ENCODE measurements at places on chromosomes 1 and 21.
A peak's percentile ranks its signal among the peaks of the same experiment; 100 is the strongest.

DNA sequence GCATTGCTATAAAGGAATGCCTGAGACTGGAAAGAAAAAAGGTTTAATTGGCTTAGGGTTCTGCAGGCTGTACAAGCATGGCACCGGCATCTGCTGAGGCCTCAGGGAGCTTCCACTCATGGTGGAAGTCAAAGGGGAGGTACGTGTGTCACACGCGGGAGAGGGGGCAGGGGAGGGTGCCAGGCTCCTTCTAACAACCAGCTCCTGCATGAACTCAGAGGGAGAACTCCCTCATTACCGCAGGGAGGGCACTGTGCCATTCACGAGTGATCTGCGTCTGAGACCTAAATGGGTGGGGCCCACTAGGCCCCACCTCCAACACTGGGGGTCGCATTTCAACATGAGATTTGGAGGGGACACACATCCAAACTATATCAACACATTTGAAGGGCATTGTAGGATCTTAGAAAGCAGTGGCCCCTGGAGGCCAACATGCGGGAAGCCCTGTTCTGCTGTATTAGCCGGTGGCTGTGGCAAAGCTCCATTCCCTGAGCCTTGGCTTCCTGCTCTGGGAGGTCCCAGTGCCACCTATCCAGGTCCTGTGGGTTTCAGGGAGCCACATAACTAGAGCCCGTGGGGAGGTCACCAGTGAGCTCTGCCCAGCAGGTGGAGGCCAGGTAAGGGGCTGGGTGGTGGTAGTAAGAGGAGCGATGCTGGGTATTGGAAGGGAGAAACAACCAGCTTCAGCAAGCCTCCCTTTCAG, 10.0 kb downstream of the WNT3A start:
- DNase-seq, result no peak

- DNase-seq, result no peak
Observed at GRCh38 chr1:41503538-41504113, 19.1 kb upstream of the EDN2 start.

GRCh38 chr1:192702212-192702902, 66.4 kb downstream of the RGS13 start:
- no peak for DNase-seq

DNA sequence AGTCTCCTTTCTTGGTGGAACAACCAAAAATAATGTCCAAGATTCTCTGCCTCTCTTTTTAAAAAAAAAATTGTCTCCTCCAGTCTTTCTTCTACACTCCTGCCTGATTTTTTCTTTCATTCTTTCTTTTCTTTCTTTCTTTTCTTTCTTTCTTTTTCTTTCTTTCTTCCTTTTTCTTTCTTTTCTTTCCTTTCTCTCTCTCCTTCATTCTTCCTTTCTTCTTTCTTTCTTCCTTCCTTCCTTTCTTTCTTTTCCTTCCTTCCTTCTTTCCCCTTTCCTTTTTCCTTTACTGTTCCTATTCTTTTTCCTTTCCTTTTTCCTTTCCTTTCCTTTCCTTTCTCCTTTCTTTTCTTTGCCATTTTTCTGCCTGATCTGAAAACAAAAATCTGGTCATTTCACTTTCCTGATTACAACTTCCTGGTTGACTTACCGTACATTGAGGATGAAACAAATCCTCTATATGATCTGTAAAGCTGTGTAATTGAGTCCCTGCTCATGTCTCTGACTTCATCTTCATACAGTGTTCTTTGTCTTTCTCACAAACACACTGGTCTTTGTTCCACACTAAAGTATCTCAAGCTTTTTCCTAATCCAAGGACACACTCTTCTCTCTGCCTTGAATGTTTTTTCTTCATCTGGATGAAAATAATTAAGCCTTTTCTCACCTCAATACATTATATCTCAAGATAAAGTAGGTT, 6.1 kb upstream of the KRTAP23-1 start:
- DNase-seq, result no peak

- no peak for DNase-seq
Observed at GRCh38 chr1:160658162-160658813, 11.4 kb upstream of the SLAMF1 start.

- no peak for DNase-seq
Observed at GRCh38 chr1:227174164-227174563, 144.1 kb downstream of the CDC42BPA start.

DNA sequence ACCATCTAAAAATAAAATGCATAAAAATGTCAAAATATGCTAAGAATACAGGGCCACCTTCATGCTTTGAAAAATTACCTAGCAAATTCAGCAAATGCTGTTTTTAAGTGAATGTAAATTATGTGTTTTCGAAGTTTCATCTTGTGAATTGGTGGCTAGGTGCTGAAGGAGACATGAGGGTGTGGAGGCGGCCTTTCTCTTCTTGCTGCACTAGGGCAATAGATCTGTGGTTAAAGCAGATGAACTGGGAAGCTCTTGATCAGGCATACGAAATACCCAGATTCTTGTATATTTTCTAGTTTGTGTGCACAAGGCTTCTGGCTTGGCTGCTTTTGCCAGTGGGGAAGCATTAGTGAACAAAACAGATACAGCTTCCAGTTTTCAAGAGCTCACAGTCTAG, 224.5 kb downstream of the ST6GALNAC3 start:
- DNase-seq, result no peak

GRCh38 chr21:34715518-34715917, 46.7 kb downstream of the CLIC6 start:
- DNase-seq, result no peak

DNA sequence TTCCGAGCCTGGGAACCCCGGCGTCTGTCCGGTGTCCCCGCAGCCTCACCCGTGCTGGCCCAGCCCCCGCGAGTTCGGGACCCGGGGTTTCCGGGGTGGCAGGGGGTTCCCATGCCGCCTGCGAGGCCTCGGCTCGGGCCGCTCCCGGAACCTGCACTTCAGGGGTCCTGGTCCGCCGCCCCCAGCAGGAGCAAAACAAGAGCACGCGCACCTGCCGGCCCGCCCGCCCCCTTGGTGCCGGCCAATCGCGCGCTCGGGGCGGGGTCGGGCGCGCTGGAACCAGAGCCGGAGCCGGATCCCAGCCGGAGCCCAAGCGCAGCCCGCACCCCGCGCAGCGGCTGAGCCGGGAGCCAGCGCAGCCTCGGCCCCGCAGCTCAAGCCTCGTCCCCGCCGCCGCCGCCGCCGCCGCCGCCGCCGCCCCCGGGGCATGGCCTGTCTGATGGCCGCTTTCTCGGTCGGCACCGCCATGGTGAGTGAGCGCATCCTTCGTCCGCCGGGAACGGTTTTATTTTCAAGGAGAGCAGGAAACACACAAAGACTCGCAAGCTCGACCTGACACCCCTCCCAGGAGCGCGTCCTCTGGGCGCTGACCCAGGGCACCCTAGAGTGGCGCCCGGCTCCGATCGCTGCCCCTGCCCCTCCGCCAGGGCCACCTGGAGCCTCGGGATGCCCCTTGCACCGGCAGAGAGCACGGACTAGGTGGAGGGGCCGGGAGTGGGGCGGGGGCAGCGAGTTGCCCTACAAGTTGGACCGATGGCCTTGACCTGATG, at the start of gene ABCG1:
Gene ABCG1 (plus strand): TSS at position 305 of the 770 bp plus-strand sequence. CDS start 123 bp downstream, at position 428.
- peak; percentile 54 for DNase-seq

- DNase-seq, result no peak
Observed at GRCh38 chr21:44790368-44790767, 11.3 kb downstream of the UBE2G2 start.

- no peak for DNase-seq
Observed at GRCh38 chr1:41574842-41575241, 90.4 kb upstream of the EDN2 start.

DNA sequence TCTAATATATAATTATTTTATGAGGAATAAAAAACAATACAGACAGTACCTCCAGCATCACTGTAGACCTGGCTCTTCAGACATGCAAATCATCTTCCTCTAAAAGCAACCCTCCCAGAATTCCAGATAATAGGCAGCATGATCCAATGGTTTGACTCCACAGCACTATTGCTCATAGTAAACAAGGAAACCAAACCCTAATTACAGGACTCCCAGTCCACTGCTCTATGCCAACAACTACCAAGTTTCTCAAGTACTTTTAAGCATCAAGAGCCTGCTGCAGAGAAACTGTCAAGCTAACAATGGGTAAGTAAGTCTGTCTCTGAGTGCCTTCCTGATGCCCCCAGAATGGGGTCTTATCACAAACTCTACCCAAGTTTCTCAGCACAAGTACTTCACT, 57.2 kb downstream of the EYA3 start:
- no peak for DNase-seq

DNA sequence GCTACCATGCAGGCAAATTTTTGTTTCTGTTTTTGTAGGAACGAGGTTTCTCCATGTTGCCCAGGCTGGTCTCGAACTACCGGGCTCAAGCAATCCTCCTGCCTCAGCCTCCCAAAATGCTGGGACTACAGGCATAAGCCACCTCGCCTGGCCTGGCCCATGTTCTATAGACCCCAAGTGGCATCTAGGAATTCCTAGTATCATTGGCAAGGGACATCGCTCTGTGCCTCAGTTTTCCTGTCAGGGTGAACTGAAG, 14.5 kb downstream of the NES start:
- DNase-seq, result no peak

DNA sequence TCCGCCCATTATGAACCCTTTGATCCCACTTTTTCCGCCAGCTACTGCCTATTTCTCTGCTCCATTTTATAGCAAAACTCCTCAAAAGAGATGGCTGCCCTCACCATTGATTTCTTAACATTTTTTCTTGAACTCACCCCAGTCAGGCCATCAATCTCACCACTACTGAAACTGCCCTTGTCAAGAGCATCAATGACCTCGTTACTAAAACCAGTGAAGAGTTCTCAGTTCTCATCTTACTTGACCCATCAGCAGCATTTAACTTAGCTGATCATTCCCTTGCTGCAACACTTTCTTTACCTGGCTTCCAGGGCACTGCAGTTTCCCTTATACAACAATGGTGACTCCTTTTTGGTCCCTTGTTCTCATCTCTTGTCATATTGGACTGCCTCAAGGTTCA, 35.2 kb upstream of the FASLG start:
- DNase-seq, result no peak

DNA sequence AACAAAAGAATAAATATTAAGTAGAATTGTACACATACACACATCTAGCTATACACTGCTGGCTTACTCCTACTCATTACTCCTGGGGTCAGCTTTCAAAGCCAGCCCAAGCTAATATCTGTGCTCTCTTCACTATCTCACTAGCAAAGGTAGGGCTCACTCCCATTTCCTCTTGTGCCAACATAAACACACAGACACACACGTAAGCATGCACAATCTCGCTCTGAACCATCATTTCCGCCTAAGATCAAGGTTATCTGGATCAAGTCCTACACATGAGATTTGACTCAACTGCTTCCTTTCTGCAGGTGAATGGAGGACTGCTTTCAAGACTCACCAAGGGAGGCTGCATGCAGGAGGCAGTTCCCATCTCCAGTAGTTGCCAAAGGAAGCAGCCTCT, 28.8 kb upstream of the MTMR11 start:
- no peak for DNase-seq

DNA sequence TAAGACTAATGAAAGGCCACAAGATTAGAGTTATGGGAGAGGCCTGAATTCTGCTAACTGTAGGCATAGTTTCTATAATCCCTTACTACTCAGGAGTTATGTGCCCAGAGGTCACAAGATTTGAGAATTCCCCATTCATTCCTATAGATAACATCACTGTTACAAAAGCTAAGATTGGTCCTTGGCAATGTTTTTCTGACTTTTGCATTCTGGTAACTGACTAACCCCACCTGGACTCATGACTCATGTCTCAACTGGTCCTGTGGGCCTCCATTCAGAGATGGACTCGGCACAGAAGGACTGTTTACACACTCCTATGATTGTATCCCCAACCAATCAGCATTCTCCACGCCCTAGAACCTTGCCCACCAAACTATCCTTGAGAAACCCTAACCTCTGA, 249.0 kb upstream of the ZP4 start:
- DNase-seq, result no peak

- DNase-seq, result no peak
Observed at GRCh38 chr1:21045351-21045750, 131.3 kb downstream of the EIF4G3 start.

All from stimulated activated CD4-positive, alpha-beta T cell treated with anti-CD3 and anti-CD28 coated beads, Interleukin-4, amount 100 ng/mL, for 1 hour (primary cell).